ENCODE measurements at places on chromosomes 1 and 21.

DNA sequence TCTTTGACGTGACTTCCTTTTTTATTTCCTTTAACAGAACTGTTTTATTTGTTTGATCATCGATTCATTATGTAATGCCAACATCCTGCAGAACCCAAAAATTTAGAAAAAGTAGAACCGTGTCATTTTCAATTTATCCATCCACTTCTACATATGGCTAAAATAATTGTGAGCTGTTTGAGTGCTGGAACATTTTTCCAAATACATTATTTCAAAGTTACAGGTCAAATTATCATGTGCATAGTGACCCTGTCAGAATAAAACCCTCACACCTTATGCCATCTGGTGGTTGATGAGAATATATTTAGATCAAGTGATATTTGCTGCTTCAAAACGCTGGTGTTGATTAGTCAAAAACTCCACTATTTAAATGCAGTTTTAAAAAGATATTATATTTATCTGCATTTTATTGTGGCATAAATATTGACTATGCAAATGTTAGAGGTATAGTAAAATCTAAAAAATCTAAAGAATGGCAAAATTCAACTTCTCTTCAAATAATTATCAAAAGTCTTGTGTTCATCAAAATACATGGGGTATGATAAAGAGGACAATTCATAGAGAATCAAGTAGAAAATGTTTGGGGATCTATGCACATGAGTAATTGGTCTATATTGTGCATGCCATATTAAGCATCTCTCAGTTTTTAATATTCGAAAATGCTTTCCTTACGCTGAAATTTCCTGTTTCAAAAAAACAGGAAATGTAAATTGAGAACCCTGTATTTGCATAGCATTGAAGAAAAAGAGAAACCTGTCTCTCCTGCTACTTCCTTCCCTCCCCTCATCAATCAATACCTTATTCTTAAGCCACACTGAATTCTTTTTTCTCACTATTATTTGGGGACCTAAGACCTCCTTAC is 39.7 kb downstream of the UBE2U start:
- no peak for DNase-seq

DNA sequence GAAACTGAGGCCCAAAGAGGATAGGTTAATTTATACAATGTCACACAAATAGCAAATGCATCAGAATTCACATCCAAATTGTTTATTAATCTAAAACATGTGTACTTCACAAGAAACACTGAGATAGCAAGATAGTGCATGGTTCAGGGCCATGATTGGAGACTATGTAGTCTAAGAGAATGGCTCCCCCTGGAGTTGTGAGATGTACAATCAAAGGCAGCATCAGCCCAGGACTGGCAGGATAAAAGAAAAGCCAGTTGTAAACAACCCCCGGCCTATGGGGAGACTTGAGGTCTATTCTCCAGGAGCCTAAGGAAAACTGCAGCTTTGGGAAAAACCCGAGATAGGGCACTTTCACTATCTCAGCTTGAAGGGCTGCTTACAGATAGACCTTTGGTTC is 511.0 kb downstream of the OMA1 start:
- DNase-seq = no peak

DNA sequence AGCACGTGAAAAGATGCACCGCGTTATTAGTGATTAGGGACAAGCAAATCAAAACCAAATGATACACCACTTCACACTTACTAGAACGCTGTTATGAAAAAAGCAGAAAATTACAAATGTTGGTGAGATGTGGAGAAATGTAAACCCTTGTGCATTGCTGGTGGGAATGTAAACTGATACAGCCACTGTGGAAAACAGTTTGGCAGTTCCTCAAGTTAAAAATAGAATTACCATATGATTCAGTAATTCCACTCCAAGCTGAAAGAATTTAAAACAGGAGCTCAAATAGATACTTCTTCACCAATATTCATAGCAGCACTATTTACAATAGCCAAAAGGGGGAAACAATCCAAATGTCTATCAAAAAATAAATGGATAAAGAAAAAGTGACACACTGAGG is 10.3 kb upstream of the EVI5 start:
- no peak for DNase-seq

DNA sequence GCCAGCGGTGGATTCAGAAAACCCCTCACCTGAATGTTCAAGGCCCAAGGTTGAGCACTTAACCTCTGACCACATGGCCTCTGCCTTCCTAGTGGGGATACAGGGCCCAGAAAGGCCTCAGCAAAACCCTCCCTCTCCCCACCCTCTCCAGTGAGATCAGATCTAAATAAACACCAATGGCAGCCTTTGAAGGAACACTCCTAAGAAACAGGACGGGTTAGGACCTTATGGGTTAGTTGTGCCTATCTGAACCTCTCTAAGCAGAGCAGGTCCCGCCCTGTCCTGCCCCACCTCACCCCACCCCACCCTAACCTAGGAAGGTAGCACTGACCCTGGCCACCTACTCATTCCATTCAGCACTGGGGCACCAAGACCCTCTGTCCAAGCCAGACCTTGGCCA is 7.9 kb upstream of the GRHL3 start:
- no peak for DNase-seq

DNA sequence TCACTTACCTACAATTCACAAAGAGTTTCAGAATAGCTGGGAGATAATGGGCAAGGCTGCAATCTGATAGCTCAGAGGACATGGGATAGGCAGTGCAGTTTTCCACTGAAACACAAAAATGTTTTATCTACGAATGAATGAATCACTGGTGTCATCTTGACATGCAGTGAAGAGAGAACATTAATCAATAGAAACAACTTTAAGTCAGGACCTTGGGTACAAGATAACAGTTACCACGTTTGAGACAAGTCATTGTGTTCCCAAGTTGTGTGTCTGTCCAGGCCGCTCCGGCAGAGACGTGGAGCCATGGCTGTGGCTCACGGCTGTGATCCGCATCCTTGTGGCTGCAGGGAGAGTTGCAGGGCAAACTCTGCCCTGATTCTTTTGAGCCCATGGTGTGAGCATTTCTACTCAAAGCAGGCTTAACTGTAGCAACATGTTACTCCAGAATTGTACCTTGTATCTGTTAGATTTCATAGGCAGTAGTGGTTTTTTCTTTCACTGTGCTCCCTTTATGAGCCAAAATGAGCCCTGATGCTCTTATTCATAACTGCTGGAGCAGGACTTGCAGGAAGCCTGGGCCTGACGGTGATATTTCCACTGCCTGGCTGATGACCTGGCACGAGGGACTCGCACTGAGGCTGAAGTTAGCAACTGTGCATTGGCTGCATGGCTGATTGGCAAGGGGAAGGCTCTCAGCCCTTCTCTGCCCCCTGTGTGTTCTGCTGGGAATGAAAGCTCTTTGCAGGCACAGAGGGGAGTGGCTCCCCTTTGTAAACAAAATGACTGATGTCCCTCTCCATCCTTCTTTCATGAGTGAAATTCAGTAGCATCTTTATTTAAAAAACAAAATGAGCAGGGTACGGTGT is 465.2 kb downstream of the AJAP1 start:
- no peak for DNase-seq

DNA sequence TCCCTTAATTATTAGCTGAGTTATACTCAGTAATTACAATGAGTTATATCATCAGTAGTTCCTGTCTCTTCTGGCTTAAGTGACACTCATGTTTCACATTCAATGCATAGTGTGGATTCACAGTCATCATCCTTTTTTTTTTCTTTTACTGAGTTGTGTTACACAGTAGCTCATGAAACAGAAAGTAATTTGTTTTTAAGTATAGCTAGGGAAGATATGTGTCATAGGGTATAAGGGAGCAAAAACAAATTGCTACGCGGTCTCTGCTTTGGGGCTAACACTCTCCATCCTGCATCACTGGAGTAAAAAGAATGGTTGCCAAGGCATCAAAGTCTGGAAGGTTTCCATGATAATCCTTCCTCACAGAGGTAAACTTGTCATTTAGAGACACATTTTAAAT is 971.7 kb upstream of the NCAM2 start:
- DNase-seq = no peak

- peak; percentile 87 for DNase-seq
These were observed 24.0 kb downstream of the QSOX1 start for GRCh38 chr1:180178511-180179161.

DNA sequence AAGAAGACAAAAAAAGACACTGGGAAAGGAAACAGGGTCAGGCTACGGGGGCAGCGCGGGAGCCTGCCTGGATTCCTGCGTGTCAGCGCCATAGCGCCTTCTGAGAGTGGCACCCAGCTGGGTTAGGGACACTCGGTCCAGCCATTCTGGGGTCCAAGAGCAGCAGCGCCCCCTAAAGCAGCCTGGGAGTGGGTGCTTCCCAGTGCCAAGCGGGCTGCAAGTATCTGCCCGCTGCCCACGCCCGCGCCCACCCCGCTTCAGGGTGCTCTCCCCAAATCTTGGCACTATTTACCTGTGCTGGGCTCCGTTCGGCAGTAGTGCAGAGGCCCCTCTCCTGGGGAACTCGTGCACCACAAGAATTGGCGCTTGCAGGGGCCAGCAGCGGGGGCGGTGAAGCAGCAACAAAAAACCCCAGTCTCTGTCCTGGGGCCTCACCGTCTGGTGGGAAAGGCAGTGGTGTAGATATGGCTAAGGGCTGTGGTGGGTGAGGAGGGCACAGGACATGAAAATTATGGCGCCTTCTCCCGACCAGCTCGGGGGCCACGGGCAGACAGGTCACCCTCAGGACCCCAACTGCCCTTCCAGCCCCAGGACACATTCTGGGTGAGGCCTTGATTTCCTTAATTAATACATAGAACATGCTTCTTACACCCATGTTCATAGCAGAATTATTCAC is 24.1 kb upstream of the LBR start:
- peak; percentile 43 for DNase-seq

GRCh38 chr1:209692296-209692695 is 12.3 kb upstream of the HSD11B1 start:
- DNase-seq = no peak

- peak; percentile 69 for DNase-seq
These were observed 27.4 kb upstream of the COQ8A start for GRCh38 chr1:226912587-226913176.

DNA sequence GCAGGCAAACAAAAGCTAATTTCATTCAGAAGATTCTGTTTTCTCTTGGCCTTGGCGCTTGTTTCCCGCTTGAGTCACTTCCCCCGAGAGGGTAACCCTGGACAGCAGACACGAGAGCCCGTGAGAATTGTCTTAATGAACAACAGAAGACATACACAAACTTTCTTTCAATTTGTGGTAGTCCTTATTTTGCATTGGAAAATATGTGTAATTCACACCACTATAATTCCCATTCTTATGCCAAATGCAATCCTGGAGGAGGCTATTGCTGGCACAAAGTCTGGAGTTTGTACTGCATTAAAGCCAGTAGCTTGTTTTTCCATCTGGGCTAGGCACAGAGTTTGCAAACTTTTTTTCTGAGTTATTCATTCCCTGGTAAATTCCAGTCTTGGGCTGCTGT is 109.8 kb upstream of the IVNS1ABP start:
- no peak for DNase-seq

- no peak for DNase-seq
These were observed 54.6 kb downstream of the CDC7 start for GRCh38 chr1:91555074-91555730.
